ENCODE measurements at places on chromosomes 16 and 17.

DNA sequence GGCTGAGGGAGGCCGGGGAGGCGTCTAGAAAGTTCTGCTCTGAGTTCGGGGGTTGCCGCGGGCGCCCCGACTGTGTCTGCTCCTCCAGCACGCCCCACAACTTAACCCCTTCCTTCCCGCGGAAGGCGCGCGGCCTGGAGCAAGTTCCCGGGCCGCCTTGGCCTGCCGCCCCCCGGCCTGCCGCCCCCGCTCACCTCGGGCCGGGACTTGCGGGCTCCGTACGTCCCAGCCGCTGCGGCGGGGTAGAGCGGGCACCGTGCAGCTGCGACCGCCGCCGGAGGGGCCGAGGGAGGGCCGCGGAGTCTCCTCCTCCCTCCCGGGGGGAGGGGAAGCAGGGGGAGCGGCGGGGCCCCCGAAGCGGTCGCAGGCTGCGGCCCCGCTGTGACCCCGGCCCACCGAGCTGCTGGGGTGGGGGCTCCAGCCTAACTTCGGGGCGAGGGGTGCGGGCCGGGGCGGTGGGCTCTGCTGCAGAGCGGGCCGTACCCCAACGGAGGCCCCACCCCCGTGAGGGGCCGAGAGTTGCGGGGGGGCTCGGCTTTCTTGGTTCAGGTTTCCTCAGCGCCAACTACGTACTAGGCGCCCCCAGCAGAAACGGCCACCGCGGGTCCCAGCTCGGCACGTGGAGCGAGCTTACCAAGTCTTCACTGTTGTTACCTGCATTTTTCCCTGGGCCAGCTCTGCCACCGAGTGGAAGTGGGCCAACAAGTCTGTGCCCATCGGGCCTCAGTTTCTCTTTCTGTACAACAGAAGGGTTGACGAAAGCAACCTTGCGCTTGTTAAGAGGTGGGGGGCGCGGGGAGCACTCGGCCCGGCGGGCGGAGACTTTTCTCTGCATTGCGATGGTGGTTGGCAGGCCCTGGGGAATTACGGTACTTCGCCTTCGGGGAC is at the start of gene CCDC102A:
Gene CCDC102A, minus strand, starts transcription at position 266 of the 888 bp plus-strand sequence. CDS start 7,394 bp downstream, outside the sequence.
- peak; percentile 72 for DNase-seq

- no peak for DNase-seq
These were observed 111.7 kb downstream of the ABCC6 start for GRCh38 chr16:16111639-16112038.

DNA sequence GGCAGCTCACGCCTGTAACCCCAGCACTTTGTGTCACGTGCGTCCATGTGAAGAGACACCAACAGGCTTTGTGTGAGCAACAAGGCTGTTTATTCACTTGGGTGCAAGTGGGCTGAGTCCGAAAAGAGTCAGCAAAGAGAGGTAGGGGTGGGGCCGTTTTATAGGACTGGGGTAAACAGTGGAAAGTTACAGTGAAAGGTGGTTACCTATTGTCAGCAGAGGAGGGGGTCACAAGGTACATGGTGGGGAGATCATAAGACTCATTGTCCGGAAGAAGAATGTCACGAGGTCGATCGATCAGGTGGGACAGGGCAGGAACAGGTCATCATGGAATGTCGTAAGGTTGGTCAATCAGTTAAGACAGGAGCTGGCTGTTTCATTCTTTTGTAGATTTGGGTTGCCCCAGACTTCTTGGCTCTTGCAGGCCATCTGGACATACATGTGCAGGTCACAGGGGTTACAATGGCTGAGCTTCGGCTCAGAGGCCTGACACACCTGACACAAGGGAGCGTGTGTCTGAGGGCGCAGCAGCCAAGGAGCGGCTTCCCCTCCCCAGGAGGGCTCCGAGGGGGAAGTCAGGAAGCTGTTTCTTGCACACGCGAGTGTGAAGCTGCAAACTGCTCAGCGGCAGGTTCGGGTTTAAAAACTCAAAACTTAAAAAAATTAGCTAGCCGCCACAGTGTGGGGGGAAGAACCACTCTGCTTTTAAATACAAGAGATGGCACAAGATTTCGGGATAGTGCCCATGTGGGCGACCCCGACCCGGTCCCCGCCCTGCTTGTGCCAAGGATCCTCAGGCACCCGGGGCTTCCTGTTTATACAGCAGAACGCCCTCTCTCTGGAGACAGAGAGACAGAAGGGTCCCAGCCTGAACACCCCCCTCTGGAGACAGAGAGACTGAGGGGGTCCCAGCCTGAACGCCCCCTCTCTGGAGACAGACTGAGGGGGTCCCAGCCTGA is 12.4 kb upstream of the TEX19 start:
- no peak for DNase-seq

DNA sequence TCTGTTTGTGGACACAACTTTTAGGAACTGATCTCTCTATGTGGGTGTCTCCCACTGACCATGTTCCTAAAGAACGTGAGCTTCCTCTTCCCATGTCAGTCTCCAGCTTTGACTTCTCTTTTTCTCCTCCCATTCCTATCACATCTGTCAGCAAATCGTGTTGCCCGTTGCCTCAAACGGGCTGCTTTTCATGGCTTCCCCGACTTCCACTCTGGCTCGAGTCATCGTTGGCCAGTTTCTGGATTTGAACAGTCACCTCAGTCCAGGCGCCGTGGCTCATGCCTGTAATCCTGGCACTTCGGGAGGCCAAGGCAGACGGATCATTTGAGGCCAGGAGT is 5.4 kb downstream of the ABCC1 start:
- DNase-seq, result no peak

- no peak for DNase-seq
These were observed 87.0 kb downstream of the IRX3 start for GRCh38 chr16:54199487-54200160.

DNA sequence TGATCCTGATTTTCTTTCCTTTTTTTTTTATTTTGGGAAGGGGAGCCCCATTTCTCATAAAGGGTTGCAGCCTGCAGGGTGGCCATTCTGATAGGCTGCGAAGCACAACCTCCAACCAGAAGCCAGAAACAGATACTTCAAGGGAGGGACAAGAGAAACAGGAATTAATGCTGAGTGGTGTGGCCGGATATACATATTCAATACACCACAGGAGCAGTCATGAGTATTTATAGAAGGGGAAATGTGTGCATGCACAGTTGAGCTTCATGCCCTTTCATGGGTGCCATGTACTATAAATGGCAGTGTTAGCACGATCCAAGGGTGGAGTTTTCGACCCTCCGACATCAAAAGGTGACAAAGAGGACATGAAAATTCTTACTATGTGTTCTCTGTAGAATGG is 320.8 kb downstream of the CBLN1 start:
- no peak for DNase-seq

- DNase-seq, result no peak
These were observed 1.8 kb downstream of the KRT23 start for GRCh38 chr17:40935624-40936023.

GRCh38 chr17:7825206-7825990 is 8.6 kb upstream of the KDM6B start:
- no peak for DNase-seq

- DNase-seq, result no peak
These were observed 22.0 kb downstream of the SP2 start for GRCh38 chr17:47918006-47918405.

- peak; percentile 27 for DNase-seq
These were observed 18.6 kb upstream of the HAPSTR1 start for GRCh38 chr16:9072806-9073341.

DNA sequence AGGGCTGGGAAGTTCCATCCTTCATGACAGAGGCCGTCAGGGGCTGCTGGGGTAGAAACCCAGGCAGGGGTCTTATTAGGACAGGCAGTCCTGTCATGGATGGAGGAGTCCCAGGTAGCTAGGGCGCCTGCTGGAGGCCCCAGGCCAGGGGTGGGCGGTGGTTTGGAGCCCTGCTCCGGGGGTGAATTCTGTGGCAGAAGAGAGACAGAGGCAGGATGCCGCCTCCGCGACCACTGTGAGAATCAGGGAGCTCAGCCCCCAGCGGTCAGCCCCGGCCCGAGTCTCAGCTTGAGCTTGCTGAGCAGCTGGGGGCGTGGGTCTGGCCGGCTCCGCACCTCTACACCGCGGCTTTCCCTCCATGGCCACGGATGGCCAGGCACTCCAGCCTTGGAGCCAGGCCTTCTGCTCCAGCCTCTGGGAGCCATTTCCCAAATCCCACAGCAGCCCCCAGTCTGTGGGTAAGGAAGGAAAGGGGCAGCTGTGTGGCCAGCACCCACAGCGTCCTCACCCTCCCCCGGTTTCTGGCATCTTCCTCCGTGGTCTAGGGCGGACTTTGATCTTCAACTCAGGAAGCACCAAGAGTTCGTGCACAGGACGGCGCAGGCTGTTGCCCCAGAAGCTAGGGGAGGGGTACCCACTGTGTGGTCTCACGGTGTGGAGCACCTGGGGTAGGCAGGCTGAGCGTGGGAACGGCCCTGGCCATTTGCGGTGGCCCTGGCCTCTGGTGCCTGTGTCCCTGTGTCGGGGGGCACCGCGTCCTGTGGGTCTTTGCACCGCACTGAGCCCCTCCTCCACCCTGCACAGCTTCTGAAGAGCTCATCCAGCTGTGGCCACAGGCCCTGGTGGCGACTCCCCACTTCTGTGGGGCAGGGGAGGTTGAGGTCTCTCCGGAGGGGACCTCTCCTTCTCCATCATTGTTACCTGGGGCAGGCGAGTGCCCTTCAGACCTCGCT is 14.1 kb downstream of the CD7 start:
- no peak for DNase-seq

- no peak for DNase-seq
These were observed 4.4 kb downstream of the GPS1 start for GRCh38 chr17:82055965-82056728.

DNA sequence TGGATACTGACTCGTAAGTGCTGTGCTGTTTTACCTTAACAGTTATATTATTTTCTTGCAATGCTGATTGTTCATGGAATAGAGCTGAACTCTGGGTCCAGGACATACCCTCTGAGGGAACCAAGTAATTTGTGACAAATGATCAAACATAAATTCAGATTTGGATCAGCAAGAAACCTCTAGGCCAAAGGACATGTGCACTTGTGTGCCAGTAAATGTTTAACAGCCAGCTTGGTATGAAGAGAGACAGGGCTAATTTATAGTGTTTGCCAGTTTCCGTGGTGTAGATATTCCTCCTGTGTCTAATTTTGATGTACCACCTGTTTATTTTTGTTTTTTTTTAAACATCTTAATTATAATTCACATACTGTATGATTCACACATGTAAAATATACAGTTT is 30.8 kb upstream of the MRC2 start:
- no peak for DNase-seq

GRCh38 chr16:31186176-31186575 is 6.2 kb downstream of the FUS start:
- DNase-seq, result no peak

DNA sequence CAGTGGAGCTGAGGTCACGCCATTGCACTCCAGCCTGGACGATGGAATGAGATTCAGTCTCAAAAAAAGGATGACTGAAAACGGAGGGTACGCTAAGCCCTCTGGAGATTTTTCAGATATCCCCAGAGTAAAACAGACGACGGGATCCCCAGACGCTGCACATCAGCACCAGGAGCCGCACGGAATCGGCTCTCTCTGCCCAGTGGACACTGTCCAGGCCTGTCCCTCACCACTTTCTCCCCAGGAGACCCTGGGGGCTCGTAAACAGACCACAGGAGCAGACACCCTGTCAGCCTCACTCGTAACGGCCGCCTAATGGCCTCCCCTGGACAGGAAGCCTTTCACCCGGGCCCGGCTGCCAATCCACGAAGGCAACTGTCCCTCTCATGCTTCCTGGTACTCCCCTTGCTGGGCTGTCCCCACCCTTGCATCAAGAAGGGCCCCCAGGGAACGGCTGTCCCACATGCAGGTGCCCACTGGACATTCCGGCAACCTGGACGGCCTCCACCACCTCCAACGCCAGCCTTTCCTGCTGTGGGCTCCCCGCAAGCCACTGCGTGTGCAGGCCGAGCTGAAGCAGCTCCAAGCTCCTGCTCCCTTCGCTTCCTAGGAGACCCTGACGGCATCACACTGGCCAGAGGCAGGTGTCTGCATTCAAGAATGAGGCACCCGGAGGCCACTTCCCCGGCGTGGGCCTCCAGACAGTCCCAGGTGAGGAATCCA is 74.3 kb downstream of the TIMM22 start:
- no peak for DNase-seq

DNA sequence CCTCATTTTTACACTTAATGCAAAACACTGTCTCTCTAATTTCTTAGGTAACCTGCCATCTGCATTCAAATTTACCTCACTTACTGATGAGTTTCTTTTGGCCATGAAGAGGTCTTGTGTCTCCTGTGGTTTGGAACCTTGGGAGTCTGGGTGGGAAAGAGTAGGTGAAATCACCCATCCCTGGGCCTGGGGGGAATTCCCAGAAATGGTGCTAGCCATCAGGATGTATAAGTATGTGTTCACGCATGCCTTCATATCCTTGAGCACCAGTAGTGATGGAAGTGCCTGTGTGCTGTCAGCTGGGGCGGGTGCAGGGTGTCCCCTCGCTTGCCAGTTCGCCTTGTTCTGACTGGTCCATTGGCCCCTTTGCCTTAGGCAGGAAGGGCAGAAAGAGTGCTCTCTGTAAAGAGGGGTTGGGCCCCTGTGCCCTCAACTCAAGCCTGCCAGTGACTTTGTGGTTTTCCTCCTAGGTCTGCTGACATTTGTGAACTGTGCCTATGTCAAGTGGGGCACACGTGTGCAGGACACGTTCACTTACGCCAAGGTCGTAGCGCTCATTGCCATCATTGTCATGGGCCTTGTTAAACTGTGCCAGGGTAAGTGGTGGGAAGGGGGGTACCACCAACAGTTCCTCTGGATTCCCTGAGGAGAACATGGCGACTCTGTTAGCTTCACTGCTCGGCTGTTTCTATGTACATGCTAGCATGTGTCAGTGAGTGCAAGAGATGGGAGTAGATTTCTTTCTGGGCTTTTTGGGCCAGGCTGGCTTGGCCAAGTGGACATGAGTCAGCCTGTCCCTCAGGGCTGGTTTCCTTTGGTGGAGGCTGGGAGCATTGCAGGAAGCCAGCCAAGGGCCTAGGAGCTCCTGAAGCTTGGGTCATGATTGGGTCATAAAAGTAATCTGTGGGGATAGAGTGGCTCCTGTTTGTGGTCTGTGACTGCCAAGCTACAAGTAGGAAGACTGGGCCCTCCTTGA is 23.2 kb downstream of the SLC7A6OS start:
- no peak for DNase-seq

- DNase-seq, result no peak
These were observed 8.4 kb downstream of the FOXN1 start for GRCh38 chr17:28514561-28515002.

- DNase-seq, result no peak
These were observed 10.3 kb downstream of the CNTNAP4 start for GRCh38 chr16:76287466-76287865.

DNA sequence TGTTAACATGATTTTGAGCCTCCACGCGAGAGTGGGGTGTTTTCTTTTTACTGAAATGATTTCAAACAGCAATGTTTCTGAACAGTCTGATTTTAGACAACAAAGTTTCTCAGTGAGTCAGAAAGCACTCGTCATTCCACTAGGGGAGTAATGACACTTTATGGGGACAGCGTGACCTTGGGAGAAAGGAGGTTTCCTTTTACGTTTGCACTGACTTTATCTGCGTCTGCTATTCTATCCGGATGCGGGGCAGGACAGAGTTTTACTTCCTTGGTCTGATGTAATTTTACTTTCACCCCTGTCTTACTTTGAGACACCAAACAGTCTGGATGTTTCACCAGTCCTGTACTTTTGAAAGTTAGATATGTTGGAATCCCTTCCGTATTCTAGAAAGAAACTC is 20.7 kb downstream of the SLC47A1 start:
- DNase-seq, result no peak

Measured in NCI-H1417 (cell line).